ENCODE measurements at places on chromosomes 13 and 19.
A peak's percentile ranks its signal among the peaks of the same experiment; 100 is the strongest.

GRCh38 chr19:43638214-43638994 lies 1.2 kb downstream of the CADM4 start:
- DNase-seq, result no peak

DNA sequence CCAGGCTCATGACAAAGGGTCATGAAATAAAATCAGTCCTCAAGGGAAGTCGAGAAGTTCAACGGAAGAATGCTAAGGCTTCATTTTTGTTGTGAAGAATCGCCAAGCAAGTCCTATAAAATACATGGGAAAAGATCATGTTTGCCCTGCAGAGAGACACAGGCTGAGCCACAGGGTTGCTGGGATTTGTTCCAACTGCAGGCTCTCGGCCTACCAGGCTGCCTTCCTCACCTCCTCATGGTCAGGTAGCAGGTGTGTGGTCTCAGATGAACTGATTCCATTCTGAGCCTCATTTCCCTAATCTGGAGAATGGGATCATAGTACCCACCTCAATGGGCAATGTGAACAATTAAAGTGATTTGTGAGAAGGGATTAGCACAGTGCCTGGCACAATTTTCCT lies 114.9 kb upstream of the SPATA13 start:
- no peak for DNase-seq

GRCh38 chr13:23515116-23515515 lies 55.1 kb upstream of the TNFRSF19 start:
- DNase-seq, result no peak

DNA sequence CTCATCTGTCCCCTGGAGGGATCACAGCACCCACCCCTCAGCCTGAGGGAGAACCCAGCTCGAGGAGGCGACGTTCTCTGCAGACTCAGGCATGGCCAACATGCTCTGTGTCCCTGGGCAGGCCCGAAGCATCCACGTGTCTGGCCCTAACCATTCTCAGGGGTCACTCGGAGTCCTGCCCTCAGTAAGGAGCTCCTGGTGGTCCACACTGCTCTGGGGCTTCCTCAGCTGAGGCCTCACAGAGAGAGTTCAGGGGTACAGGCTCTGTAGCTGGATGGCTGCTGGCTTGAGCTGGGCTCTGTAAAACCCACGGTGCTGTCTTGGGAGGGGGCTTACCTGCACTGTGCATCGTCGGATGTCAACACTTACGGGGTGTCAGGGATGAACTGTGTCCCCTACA lies 4.4 kb upstream of the SIGLEC8 start:
- no peak for DNase-seq

DNA sequence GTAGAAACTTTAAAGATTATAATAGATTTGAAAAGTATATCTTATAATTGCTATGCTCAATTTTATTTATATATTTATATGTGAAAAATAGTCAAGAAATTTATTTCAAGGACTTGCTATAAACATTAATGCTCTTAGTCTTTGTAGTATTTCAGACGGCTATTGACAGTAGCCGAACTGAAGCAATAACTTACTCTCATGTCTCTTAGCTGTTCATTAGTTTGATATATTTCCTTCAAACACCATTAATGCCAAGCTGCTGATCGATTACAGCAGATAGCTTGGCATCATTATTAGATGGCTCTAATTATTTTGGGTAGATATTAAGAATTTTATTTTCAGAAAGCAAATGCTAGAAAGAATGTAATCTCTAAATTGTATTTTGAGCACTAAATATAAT lies 1151.5 kb upstream of the SPRY2 start:
- no peak for DNase-seq

- no peak for DNase-seq
These were observed 11.6 kb upstream of the DNMT1 start for GRCh38 chr19:10206226-10206885.

DNA sequence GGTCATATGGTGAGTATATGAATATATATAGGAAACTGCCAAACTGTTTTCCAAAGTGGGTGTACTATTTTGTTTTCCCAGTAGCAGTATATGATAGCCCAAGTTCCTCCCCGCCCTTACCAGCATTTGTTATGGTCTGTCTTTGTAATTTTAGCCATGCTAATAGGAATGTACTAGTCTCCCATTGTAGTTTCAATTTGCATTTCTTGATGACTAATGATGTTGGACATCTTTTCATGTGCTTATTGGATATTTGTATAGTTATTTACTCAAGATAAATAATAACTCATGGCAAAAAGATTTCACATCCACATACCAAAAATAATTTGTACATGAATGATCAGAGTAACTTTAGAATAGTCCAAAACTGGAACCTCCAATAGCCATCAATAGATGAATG lies 75.3 kb upstream of the SERP2 start:
- no peak for DNase-seq

DNA sequence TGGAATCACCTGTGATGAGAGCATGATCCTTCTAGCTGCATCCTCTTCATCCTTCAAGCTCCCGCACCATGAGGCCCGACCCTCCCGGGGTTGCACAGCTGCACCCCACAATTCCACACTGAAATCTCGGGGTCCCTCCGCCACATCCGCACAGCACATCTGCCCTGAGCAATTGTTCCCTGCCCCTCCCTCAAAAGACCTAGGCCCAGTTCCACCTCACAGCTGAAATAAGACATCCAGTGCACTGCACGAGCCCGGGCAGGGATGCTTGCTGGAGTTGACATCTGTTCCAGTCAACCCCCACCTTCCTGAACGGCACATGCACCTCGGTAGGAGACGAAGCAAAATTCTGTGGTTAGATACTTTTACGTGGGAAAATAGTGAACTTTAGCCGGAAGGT lies 14.7 kb upstream of the SOX1 start:
- no peak for DNase-seq

GRCh38 chr13:80224468-80224867 lies 116.5 kb downstream of the SPRY2 start:
- DNase-seq, result no peak

DNA sequence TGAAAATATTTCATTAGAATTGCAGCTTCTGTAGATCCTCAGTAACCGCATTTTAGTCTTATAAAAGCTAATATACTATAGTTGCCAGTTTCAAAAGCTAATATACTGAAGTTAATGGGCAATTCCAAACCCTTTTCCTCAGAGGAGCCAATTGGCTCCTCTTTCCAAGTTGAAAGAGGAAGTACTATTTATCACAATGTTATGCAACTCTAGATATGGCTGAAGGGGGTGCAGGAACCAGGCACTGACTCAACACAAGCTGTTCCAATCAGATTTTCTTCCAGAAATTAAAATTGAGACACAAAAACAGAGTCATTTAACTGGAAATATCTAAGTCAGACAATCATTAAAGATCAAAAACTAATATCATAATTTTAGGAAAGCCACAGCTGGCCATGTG lies 258.9 kb downstream of the PCDH20 start:
- DNase-seq, result no peak

DNA sequence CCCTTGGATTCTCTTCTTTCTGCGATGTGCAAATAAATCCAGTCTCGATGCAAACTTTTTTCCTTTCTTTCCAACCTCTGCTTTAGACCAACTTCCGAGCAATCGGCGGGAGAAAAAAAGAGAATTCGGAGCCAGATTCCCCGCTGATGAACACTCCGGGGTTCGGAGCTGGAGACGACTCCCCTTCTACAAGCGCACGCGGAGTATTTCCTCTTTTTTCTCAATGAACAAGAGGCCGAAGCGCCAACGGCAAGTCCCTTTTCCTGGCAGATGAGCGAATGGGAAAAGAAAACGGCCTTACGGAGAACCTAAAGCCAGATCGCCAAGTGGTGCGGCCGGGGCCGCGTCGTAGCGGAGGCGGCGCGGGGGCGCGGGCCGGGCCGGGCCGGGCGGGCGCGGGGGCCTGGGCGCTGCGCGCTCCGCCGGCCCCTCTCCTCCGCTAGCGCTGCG lies 250 bp downstream of the SPRY2 start:
- DNase-seq, result no peak

GRCh38 chr19:45446944-45447343 lies 20.9 kb upstream of the FOSB start:
- DNase-seq, result no peak

DNA sequence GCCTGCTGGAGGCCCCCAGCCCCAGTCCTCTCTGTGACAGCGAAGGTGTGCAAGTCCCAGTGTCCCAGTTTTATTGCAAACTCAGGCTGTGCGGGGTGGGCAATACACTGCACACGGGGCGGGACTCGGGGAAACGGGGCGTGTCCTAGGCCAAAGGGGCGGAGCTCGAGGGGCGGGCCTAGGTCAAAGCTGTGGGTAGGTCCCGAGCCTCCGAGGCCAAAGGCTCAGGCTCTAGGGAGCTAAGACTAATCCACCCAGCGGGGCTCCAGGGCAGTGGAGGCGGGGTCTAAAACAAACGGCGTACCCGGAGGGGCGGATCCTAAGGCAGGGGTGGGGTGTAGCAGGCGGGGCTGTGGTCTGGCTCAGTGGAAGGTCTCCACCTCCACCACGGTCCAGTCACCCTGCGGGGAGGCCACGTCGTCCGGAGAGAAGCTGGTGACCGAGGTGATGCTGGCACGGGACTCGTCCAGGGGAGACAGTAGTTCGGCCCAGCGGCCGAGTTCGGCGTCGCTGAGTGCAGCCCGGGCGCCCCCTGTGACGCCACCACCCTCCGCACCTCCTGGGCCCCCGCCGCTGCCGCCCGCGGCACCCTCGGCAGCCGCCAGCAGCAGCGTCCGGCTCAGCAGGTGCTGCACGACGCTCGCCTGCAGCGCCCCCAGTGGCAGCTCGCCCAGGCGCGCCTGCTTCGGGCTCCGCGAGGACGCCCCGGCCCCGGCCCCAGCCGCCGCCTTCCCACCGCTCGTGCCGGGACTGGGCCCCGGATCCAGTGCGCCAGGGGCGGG lies 5.3 kb downstream of the PRR36 start:
- DNase-seq, result peak; percentile 92

- DNase-seq, result no peak
These were observed 805.6 kb upstream of the ARGLU1 start for GRCh38 chr13:107373551-107373950.

DNA sequence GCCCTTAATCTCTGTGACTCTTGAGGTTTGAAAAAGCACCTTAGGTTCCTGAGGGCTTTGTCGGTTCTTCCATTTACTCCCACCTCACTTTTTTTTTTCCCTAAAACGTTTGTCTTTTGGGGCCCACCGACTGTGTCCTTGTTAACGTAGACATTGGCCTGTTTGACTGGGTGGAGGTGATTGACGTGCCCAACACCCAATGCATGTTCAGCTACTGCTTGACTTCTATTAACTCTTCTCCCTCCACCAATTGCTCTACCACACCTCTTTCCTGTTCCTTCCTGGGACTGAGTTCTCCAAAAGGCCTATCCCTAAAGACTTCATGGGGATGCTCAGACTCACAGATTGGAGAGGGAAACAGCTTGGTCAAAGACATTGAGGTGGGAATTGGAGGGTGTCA lies 17.3 kb downstream of the CKM start:
- DNase-seq, result no peak

DNA sequence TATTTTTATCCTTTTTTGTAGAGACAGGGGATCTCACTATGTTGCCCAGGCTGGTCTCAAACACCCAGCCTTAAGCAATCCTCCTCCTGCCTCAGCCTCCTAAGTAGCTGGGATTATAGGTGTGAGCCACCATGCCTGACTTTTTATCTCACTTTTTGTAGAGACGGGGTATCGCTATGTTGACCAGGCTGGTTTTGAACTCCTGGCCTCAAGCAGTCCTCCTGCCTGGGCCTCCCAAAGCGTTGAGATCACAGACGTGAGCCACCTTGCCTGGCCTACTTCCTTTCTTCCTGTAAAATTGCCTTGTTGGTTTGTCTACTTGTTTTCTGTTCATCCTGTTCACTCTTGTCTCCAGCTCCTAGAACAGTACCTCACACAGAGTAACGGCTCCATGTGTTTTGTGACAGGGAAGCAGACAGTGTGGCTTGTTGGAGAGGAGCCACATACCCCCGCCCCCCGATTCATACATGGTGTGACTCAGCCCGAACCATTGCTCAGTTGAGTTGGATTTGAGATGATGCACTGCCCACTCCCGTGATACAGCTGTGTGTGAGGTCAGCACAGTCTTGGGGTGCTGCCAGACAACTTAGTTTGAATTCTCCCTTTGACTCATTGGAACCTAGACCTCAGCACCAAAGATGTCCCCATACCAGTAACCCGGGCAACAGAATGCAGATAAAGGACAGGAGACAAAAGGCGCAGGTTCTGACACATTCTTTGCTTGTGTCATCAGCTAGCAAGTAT lies 34.2 kb downstream of the GPR42 start:
- no peak for DNase-seq

DNA sequence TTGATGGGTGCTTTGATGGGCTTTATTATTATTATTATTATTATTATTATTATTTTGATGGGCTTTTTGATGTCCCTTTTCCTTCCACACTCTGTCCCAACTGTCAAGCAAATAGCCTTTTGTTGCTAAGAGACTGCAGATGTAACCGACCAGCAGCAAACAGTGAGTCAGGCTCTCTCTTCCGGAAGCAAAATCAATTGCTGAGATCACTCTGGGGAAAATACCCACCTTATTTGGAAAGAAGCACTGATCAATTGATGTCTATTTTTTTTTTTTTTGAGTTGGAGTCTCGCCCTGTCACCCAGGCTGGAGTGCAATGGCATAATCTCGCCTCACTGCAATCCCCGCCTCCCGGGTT lies 2.9 kb downstream of the LDLR start:
- DNase-seq, result peak; percentile 56

- no peak for DNase-seq
These were observed 59.8 kb downstream of the URI1 start for GRCh38 chr19:30001791-30002190.

DNA sequence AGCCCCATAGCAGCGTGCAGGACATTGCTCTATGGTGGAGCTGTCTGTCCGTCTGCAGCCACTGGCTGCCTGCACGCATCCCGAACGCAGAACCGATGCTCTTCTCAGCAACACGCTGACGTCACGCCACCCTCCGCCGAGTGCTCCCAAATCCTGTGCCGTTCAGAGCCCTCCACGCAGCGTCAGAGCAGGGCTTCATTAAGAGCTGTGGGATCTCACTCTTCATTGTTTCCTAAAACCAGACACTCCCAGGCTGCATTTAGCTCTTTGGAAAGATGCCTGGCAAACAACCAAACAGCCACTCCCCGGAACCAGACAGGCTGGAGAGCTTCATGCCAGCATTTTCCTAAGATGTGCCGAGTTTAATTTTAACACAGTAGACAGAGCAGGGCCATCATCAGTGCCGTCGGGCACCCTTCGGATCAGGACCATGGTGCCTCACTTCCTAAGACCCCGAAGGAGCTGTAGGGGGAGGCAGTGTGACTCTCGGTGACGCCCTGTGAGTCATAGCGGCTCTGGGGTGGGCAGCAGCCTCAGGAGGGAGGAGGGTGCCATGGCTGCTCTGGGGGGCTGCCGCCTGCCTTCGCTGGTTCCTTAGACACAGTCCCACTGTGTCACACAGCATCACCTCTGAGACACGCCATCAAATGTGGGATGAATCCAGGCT lies 131.5 kb upstream of the MCF2L start:
- DNase-seq, result no peak

Data from HCT116 (cell line).